ENCODE measurements at places on chromosomes 12 and 14.

- peak; percentile 50 for DNase-seq
Measured at GRCh38 chr14:78997811-78998210, 827.6 kb downstream of the NRXN3 start.

DNA sequence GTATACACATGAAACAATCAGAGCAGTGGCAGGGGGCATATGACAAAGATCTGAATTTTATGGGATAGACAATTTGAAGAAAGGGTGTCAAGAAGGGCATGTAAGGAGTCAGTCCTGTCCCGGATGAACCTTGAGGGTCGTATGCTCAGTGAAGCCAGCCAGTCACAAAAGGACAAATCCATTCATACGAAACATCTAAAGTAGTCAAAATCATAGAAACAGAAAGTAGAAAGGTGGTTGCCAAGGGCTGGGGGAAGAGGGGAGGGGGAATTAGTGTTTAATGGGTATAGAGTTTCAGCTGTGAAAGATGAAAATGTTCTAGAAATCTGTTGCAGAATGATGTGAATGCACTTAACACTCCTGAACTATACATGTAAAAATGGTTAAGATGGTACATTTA, 157.5 kb downstream of the TGFB3 start:
- no peak for DNase-seq

- peak; percentile 79 for DNase-seq
Measured at GRCh38 chr14:64536488-64537245, 3.9 kb upstream of the HSPA2 start.

GRCh38 chr12:38392554-38393144, 76.1 kb downstream of the ALG10B start:
- no peak for DNase-seq

GRCh38 chr12:33265033-33265731, 174.4 kb downstream of the SYT10 start:
- DNase-seq, result no peak

GRCh38 chr14:80776657-80777056, 164.9 kb downstream of the CEP128 start:
- DNase-seq, result no peak

- no peak for DNase-seq
Measured at GRCh38 chr14:21529515-21529914, 3.4 kb upstream of the SALL2 start.

DNA sequence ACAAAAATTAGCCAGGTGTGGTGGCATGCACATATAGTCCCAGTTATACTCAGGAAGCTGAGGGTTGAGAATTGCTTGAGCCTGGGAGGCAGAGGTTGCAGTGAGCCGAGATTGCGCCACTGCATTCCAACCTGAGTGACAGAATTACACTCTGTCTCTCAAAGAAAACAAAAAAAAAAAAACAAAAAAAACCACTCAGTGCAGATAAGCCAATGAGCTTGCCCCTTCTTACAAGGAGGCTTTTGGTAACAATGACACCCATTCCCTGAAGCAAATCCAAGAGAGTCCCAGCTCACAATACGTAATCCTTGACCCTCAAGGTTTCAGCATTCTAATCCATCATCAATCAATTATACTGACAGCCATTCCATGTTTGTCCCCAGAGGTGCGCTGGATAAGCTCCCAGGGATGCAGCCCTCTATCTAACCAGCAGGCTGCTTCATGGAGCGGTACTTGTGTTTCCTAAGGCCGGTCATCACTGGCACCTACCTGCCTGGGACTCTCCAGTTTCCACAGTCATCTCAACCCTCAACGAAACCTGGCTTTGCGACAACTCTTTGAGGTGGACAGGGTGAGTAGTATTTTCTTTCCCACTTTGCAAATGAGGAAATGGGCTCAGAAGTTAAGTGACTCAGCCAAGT, 12.4 kb downstream of the GCN1 start:
- no peak for DNase-seq

DNA sequence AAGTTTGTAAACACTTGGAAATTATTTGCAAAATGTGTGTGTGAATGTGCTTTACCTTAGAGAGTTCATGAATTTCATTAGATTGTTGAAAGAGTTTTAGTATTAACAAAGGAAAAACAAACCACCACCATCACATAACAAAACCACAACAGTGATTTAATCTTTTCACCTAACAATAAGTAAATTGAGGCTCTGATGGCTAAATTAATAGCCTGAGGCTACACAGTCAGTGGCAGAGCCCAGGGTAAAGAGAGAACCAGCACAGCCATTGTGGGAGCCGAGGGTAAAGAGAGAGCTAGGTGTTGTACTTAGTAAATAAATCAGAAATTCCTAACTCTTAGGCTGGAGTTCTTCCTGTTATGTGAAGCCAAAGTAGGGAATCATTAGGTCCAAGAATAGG, 51.2 kb upstream of the CAPRIN2 start:
- DNase-seq, result no peak

DNA sequence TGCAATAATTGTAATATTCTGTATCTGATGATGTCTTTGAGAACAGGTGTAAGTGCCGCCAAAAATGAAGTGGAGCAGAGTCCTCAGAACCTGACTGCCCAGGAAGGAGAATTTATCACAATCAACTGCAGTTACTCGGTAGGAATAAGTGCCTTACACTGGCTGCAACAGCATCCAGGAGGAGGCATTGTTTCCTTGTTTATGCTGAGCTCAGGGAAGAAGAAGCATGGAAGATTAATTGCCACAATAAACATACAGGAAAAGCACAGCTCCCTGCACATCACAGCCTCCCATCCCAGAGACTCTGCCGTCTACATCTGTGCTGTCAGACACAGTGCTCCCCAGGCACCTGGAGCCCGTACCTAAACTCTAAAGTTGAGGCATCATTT, 268.7 kb downstream of the DAD1 start:
- no peak for DNase-seq

GRCh38 chr12:19548834-19549233, 109.5 kb downstream of the AEBP2 start:
- DNase-seq, result no peak

GRCh38 chr12:62922539-62922938, 12.4 kb downstream of the PPM1H start:
- DNase-seq, result no peak

DNA sequence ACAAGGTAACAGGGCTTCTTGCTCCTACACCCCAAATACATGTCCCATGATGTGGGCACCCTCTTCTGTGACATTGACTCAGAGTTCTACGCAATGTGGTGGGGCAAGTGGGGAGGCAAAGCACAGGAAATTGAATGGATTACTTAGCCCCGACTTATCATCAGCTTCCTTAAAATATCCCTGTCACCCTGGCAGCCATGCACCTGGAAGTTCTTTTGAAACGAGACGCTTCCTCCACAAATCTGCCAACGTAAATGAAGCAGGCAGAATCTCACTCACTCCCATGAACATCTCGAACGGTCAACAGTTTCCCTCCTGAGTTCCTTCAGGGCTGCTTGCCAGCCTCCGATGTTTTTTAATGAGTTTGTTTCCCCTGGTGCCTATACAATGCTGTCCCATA, 33.5 kb downstream of the RNFT2 start:
- DNase-seq, result no peak

DNA sequence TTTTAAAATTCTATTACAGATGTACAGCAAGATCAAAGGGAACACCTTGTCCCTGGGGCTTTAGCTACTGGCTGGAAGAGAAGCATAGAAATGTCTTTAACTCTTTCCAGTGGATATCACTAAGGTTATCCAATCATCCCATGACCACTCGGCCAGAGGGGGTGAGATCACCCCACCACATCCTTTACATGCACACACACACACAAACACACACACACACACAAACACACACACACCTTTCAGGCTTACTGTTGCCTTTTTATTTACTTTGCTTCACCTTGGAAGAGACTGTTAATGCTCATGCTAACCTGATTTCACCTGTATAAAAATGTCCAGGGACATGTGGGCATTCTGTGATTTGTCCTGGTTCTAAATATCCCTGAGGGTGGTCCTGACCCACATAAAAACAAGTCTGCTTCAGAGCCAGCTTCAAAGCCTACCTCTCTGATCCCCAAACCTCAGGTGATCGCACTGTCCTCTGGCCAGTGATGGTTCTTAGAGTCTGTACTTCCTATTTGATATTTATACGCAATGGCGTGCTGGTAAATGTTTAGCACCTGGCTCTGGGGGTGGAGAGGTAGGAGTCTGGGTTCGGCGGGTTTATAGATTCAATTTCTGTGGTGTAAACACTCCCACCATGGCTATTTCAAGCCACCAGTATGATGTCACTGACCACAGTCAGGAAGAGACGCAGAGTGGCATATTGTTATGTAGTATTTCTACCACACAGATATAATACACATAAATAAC, 166.1 kb upstream of the EEA1 start:
- no peak for DNase-seq

- DNase-seq, result no peak
Measured at GRCh38 chr12:86376052-86376451, 119.9 kb upstream of the MGAT4C start.

GRCh38 chr14:77663293-77663692, 44.5 kb downstream of the ALKBH1 start:
- no peak for DNase-seq

DNA sequence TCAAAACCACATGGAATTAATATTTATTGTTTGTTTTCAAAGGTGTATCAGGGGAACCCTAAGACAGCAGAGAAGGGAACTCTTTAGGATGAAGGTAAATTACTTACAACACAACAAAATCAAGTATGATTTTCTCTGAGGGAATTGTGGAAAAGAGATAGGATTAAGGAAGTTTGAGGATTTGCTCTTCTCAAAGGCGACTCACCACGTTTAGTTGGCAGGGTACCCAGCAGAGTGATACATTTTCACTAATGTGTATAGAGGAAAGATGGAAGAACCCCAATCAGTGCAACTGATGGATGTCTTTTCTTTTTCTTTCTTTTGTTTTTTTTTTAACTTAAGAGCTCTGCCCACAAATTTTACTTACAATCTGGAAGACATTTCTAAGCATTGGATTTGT, 499.2 kb downstream of the CCER1 start:
- peak; percentile 3 for DNase-seq

DNA sequence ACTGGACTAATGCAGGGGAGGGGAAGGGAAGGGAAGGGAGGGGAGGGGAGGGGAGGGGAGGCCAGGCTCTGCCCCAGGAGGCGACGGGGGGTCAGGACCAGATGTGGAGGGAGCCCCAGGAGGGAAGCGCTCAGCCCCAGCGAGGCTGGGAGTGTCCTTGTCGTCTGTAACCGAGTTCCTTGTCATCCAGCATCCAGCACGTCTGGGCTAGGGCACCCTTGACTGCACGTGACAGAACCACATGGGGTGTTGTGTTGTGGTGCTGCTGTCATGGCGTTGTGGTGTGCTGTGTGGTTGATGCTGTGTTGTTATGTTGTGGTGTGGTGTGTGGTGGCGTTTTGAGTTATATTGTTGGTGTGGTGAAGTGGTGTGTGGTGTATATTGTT, 28.4 kb upstream of the SFSWAP start:
- DNase-seq, result no peak

DNA sequence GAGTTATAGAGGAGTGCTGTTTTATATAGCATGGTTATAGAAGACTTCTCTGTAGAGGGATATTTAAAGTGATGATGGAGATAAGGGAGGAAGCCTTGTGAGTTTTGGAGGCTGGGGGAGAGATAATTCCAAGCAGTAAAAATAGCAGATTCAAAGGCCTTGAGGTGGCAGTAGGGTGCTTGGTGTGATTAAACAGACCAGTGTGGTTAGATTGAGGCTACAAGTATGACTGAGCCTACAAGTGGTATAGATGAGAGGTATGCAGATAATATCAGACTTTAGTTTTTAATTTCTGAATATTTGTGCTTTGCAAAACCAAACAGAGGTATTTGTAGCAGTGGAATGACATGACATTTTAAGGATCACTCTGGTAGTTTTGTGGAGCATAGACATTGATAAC, 20.3 kb downstream of the FANCM start:
- DNase-seq, result peak; percentile 7

- DNase-seq, result peak; percentile 39
Measured at GRCh38 chr12:46153268-46153872, 115.5 kb downstream of the SLC38A1 start.

GRCh38 chr14:79098324-79098723, 928.2 kb downstream of the NRXN3 start:
- no peak for DNase-seq

DNA sequence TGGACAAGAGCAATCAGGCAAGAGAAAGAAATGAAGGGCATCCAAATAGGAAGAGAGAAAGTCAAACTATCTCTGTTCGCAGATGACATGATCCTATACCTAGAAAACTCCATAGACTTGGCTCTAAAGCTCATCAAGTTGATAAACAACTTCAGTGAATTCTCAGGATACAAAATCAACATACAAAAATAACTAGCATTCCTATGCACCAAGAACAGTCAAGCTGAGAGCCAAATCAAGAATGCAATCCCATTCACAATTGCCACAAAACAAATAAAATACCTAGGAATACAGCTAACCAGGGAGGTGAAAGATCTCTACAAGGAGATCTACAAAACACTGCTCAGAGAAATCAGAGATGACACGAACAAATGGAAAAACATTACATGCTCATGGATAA, 417.5 kb upstream of the ATP2B1 start:
- no peak for DNase-seq

- DNase-seq, result no peak
Measured at GRCh38 chr12:104669851-104670337, 213.1 kb downstream of the CHST11 start.

- DNase-seq, result no peak
Measured at GRCh38 chr12:57404966-57405640, 25.7 kb downstream of the R3HDM2 start.

DNA sequence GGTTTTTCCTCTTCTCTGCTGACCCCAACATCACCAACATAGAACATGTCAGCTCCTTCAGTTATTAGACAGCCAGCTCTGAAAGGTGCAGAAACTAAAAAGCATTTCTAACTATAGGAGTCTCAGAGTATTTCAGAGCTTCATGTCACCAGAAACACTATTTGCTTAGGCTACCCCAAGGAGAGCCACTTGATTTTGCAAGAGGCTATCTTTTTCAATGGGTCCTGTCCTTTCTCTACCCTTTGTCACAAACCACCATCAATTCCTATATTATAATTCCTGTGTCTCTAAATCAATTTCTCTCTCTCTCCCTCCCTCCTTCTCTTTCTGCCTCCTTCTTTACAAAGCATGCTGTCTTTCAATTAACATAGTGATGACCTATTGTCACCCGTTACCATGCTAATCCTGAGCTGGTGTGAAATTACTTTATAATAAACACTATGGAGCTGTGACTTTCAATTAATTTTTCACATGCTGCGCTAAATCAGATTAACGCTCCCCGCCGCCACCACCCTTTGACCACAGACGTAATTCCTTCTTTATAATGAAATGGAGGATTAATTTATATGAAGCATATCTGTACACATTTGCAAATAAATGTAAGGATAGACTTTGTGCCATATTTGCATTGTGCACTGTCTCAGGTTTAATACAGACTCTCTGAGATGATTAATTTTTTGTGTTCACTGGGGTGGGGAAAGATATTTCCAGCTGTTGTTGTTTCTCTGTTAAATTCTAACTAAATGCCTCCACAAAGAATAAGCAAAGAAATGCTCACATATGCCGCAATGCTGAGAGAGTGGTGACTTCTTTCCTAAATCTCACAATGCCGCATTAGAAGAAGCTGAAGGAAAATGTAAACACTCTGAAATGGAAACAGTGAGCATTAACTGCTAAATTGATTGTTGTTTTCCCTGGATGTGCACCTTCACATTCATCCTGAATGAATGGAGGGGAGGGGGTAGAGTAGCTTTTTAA, 418.6 kb downstream of the PDZRN4 start:
- no peak for DNase-seq

- DNase-seq, result no peak
Measured at GRCh38 chr14:75859746-75860145, 122.0 kb downstream of the TGFB3 start.
